ENCODE measurements at places on chromosomes 7 and 10.

DNA sequence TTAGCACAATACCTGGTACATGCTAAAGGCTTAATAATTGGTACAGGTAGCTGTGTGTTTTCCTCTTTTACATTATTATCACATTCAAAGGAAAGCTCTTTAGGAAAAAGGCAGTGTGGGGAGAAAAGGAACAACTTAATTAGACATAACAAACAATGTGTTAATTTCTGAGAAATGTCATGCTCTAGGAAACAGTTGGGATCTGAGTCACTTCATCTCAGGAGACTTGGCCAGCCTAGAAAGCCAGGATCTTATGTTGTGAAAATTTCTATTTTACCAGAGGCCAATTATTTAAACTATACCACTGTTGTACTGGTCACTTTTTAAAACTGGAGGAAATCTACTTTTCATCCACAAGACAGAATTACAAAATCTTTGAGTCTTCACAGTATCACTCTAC lies 39.6 kb downstream of the ARMH3 start:
- no peaks in the 10 kb centered on the region for H3K27me3 ChIP-seq
- DNase-seq, result no peak
- H3K4me1 ChIP-seq, result no peaks in the 10 kb centered on the region
- no peaks in the 10 kb centered on the region for H3K36me3 ChIP-seq
- H3K27ac ChIP-seq, result no peak overlapping the region

- no peaks in the 10 kb centered on the region for H3K4me1 ChIP-seq
- H3K27ac ChIP-seq, result no peak overlapping the region
- no peak for DNase-seq
- H3K27me3 ChIP-seq, result no peaks in the 10 kb centered on the region
- no peak overlapping the region for H3K4me3 ChIP-seq
These were observed 629.8 kb downstream of the KCNMA1 start for GRCh38 chr10:77007834-77008233.

- no peaks in the 10 kb centered on the region for H3K27me3 ChIP-seq
- no peak overlapping the region for H3K27ac ChIP-seq
- no peaks in the 10 kb centered on the region for H3K36me3 ChIP-seq
These were observed 95.3 kb downstream of the SEM1 start for GRCh38 chr7:96614154-96614867.

- H3K27me3 ChIP-seq, result no peaks in the 10 kb centered on the region
- H3K4me1 ChIP-seq, result peaks cover 2% of the 10 kb centered on the region
- no peak overlapping the region for H3K27ac ChIP-seq
- no peak for DNase-seq
- no peak overlapping the region for H3K4me3 ChIP-seq
- no peaks in the 10 kb centered on the region for H3K36me3 ChIP-seq
These were observed 149.7 kb downstream of the FRMD4A start for GRCh38 chr10:14180911-14181566.

DNA sequence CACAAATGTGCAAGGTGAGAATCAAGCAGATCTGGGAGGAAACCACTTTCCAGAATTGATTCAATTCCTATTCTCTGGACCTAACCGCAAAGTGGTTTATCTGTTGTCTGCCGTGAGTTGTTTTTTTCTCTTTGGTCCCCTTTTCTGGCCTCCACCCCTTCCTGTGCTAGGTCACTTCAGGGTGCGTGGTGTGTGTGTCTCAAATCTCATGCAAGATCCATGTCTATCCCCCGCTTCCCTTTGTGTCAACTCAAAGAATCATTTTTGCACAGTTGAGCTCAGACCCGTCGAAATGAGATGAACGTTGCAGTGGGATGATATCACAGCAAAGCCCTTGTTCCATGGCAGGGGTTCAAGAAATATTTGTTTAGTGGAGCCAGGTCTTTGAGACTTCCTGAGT lies 184.5 kb downstream of the GATA3 start:
- no peaks in the 10 kb centered on the region for H3K36me3 ChIP-seq
- no peaks in the 10 kb centered on the region for H3K27me3 ChIP-seq
- DNase-seq, result no peak
- H3K4me3 ChIP-seq, result no peak overlapping the region
- H3K27ac ChIP-seq, result no peak overlapping the region

- H3K4me3 ChIP-seq, result peak overlapping the region; percentile 66
- peaks cover 3% of the 10 kb centered on the region for H3K27me3 ChIP-seq
- no peak for DNase-seq
- no peaks in the 10 kb centered on the region for H3K36me3 ChIP-seq
These were observed 55.1 kb upstream of the KDM7A start for GRCh38 chr7:140231771-140232491.

DNA sequence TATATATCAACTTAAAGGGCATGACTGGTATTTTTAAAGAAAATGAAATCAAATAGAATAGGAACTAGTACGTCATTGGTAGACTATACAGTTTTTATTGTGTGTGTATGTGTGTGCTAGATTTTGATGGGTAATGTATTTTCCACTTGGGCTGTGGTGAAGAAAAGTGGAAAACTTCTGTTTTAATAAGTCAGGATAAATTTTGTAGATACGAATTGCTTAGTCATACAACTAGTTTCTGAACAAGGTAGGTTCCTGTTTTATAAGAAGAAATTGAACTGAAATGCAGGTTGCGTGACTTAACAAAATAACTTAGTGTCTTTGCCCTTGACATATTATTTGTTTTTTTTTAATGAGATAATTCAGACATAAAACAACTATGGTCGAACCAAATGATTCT lies 24.3 kb downstream of the UBN2 start:
- peaks cover 52% of the 10 kb centered on the region for H3K36me3 ChIP-seq
- no peaks in the 10 kb centered on the region for H3K27me3 ChIP-seq
- no peak overlapping the region for H3K4me3 ChIP-seq
- DNase-seq, result no peak
- no peak overlapping the region for H3K27ac ChIP-seq

GRCh38 chr7:27953361-27953760 lies 213.4 kb downstream of the TAX1BP1 start:
- no peak overlapping the region for H3K4me3 ChIP-seq
- H3K4me1 ChIP-seq, result no peaks in the 10 kb centered on the region
- no peak overlapping the region for H3K27ac ChIP-seq
- DNase-seq, result no peak
- H3K27me3 ChIP-seq, result no peaks in the 10 kb centered on the region
- no peaks in the 10 kb centered on the region for H3K36me3 ChIP-seq

DNA sequence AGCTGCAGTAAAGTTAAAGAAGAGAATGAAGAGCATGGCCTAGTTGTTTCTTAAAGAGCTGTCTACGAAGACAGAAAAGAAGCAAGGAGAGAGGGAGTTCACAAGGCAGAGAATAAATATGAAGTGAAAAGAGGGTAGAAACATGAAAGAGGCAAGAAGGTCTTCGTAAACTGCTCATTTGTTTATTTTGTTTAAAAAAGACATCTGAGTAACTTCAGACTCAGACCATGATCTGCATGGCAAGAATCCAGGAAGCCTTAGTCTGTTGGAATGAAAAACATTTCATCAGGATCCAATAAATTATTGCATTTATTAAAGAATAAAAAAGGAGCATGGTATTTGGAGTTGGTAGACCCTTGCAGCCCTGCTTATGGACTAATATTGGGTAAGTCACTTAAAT lies 151.1 kb downstream of the SEM1 start:
- H3K4me3 ChIP-seq, result no peak overlapping the region
- no peaks in the 10 kb centered on the region for H3K36me3 ChIP-seq
- H3K27ac ChIP-seq, result no peak overlapping the region
- no peaks in the 10 kb centered on the region for H3K27me3 ChIP-seq
